MM.1S (cell line): ENCODE measurements at places on chromosomes 12 and 14.

GRCh38 chr12:54749191-54749818 lies 101.1 kb upstream of the DCD start:
- peak; percentile 76 for DNase-seq

DNA sequence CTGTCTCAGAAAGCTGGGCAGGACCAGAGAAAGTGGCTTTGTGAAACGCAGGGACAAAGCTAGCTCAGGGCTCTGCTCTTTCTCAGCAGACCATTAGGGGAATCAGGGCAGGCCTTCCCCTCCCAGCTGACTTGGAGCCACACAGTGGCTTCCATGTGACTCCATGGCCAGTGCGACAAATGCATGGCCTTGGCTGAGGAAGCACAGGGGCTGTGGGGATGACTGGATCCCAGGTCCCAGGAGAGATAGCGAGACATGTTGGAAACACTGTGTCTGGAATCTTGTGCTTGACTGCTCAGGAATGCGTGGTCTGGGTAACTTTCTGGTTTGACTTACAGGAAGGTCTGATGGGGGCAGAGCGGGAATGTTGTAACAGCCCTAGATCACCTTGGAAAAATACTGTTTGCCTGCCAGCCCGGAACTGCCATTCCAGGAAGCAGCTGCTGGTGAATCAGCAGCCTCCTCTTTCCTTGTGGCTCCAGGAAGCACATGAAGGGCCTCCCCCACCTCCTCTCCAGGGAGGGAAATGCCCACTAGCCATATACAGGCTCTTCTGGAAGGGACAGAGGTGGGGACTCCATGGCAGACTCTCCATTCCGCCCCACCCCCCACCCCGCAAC lies 133.5 kb upstream of the HIF1A start:
- DNase-seq = no peak

- no peak for DNase-seq
Observed at GRCh38 chr14:50031602-50032313, 84.6 kb downstream of the VCPKMT start.

- DNase-seq = no peak
Observed at GRCh38 chr12:39081910-39082309, 176.5 kb upstream of the CPNE8 start.

- no peak for DNase-seq
Observed at GRCh38 chr12:39902821-39903220, 203.1 kb downstream of the SLC2A13 start.

DNA sequence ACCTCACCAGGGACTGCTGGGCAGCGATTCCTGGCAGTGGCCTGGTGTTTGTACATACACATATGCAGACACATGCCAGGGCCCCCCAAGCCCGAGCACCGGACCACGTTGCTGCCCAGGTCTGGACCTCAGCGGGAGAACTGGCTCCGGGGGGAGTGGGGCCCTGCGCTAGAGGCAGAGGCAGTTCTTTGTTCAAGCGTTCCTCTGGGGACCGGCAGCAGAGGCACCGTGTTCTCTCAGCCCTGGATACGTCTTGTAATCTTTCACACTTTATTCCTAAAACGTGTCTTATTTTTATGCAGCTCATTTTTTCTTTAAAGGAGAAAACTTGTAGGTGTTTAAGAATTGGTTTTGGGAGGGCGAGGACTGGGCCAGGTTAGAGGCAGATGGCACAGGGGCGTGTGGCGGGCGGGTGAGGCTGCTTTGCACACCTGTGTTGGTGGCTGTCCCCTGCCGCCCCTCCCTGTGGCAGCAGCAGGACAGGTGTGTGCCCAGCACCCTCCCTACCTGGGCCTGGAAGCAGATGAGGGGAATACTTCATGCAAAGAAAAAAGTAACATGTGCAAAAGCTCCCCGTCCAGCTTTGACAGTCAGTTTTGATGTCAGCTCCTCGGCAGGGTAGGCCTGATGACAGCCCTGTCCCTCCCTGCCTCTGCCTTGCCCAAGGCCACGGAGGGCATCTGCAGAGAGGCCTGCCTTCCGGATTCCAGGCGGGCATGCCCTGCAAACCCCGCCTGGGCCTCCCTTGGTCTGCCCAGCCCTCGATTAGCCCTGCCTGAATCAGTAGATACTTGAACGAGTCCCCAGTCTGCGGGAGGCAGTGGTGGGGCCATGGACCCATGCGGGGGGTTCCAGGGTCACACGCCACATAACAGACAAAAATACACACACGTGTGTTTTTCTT lies 7.0 kb upstream of the PUS1 start:
- no peak for DNase-seq

DNA sequence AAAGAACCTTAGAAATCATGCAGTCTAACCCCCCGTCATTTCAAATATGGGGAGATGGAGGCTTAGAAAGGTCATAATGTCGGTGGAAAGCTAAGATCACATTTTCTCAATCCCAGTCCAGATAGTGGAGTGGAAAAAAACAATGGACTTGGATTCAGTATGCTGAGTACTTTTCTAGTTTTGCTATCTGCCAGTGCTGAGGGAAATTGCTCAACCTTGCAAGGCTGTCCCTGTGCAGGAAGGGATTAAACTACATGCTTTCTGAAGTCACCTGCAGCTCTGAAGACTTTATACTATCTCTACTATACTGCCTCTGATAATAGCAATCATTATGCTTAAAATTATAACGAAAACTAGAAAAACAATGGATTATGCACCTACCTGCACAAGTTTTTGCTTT lies 272.8 kb downstream of the LRIG3 start:
- DNase-seq = no peak

DNA sequence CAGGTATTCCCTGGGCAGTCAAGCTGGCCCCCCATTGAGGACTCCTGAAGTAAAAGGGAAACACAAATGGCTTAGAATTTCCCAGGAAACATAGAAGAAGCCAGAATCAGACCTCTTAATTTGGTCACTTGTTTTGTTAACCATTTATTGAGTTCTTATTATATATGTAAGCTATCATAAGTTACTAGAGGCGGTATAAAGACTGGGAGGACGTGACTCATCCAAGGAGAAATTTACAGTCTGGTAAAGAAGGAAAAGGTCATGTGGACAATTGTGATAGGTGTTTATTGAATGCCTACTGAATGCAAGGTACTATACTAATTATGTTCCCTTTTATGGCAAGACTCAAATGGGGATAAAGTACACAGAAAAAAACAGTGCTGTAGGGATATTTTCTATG lies 146.7 kb downstream of the DYRK2 start:
- DNase-seq = no peak

- DNase-seq = no peak
Observed at GRCh38 chr14:53444677-53445312, 291.7 kb upstream of the DDHD1 start.

- DNase-seq = no peak
Observed at GRCh38 chr14:68921666-68922065, 57.4 kb downstream of the ACTN1 start.

GRCh38 chr12:18502422-18502968 lies 235.3 kb downstream of the PLCZ1 start:
- DNase-seq = no peak
